ENCODE measurements at places on chromosomes 4 and X.

- no peak for DNase-seq
Measured at GRCh38 chr4:12041828-12042227, 613.1 kb upstream of the HS3ST1 start.

DNA sequence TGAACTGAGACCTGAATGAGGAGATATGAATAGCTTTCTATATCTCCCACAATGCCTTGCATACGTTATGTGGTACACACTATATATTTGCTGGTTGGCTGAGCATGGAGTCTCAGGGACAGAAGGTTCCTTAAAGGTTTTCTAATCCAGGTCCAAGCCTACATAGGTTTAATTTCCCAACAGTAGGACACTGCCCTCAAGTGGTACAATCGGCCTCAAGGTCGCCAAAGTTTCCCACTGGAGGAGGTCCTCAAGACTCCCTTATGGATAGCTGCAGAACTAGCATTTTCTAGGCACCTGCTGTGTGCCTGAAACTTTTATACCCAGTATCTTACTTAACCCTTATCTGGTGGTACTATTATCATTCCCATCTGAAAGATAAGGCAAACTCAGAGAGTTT is 21.0 kb upstream of the EFNB1 start:
- no peak for DNase-seq

DNA sequence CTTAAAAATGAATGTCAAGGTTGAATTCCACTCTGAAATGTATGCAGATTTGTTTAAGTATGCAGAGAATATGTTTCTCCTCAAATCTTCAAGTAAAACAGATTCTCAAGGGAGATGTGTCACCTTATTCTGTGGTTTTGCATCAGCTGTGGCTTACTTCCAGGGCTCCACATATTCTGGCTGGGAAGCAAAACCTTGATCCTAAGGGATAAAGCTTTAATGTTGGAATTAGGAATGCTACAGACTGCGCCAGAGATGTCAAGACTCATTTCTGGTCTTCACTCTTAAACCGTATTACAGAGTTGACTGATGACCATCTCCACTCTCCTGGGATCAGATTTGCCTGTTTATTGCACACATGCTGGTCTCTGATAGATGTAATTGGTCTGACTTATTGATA is 143.9 kb upstream of the DIPK2B start:
- no peak for DNase-seq

DNA sequence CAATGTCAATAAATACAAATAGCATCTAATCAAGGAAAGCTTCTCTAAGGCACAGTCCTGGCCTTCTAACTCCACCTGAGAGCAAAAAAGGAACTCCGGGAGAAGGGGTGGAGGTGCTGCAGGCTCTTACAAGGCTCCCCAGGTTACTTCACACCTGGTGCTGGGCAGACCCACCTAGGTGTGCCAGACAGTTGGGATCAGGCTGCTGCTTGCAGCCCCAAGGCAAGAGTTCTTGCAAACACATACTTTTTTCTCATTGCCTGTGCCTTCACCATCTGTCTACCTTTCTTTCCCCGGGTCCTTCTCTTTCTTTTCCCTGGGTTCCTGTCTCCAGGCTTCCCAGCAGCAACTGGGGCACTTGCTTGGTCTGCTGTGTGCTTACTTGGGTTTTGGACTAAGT is 81.4 kb upstream of the STIM2 start:
- no peak for DNase-seq

GRCh38 chr4:155590796-155591585 is 75.7 kb upstream of the GUCY1A1 start:
- DNase-seq = no peak

GRCh38 chrX:49040376-49040955 is 2.7 kb downstream of the TFE3 start:
- DNase-seq = no peak

- DNase-seq = no peak
Measured at GRCh38 chr4:127870688-127871087, 10.0 kb upstream of the PLK4 start.
